ENCODE measurements at places on chromosomes 6 and 20. TPM values are rescaled to one million over a fixed set of nuclear protein-coding genes. Genes with fewer than 3 reads are reported as not detected.

GRCh38 chr6:22227824-22228610, 68.8 kb downstream of the PRL start:
- no peak for DNase-seq

- no peak for DNase-seq
Measured at GRCh38 chr6:118704915-118705314, 53.5 kb upstream of the CEP85L start.

DNA sequence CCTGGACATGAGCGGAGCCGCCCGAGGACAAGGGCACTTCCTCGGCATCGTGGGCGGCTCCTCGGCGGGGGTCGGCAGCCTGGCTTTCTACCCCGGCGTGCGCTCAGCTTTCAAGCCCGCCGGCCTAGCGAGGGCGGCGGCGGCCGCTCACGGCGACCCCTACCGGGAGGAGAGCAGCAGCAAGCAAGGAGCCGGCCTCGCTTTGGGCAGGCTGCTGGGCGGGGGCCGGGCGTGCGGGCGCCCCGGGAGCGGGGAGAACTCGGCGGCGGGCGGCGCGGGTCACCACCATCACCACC, 6.7 kb downstream of the PRDM13 start:
- DNase-seq, result no peak

GRCh38 chr6:55568808-55569439, 10.1 kb downstream of the HMGCLL1 start:
- no peak for DNase-seq

DNA sequence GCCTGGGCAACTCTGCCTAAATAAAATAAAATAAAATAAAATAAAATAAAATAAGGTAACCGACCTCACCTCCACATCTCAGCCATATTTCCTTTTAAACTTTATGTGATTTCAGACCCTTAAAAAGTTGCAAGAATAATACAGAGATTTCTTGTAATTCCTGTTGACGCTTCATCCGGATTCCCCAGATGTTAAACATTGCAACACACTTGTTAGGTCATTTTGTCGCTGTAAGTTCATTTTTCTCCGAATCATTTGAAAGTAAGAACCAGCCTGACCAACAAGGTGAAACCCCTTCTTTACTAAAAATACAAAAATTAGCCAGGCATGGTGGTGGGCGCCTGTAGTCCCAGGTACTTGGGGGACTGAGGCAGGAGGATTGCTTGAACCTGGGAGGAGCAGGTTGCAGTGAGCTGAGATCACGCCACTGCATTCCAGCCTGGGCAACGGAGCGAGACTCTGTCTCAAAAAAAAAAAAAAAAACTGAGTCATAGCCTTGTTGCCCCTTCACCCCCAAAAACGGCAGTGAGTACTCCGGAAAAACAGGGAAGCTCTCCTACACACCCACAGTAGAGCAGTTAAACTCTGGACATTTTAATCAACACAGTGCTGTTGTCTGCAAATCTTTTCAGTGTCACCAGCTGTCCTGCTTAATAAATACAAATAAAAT, 5.9 kb downstream of the PYGB start:
- DNase-seq, result no peak

Gene TREM1
- not detected for total RNA-seq

Gene GLP1R
- 0.08 TPM for total RNA-seq

Gene TMEM63B
- total RNA-seq, result 22.6 TPM

Data from activated T-cell treated with anti-CD3 and anti-CD28 coated beads, Interleukin-2, amount 50 U/mL, for 4 hours (primary cell).